Peyer's patch (tissue), 4 donors: ENCODE measurements at places on chromosomes 7 and 10.

GRCh38 chr10:89314676-89315075, 12.8 kb downstream of the IFIT2 start:
- no peak for DNase-seq

GRCh38 chr10:102501201-102502028, 1.1 kb downstream of the ACTR1A start:
- DNase-seq, result no peak

- no peak for DNase-seq
Measured at GRCh38 chr7:150585199-150585598, 18.0 kb downstream of the GIMAP4 start.

DNA sequence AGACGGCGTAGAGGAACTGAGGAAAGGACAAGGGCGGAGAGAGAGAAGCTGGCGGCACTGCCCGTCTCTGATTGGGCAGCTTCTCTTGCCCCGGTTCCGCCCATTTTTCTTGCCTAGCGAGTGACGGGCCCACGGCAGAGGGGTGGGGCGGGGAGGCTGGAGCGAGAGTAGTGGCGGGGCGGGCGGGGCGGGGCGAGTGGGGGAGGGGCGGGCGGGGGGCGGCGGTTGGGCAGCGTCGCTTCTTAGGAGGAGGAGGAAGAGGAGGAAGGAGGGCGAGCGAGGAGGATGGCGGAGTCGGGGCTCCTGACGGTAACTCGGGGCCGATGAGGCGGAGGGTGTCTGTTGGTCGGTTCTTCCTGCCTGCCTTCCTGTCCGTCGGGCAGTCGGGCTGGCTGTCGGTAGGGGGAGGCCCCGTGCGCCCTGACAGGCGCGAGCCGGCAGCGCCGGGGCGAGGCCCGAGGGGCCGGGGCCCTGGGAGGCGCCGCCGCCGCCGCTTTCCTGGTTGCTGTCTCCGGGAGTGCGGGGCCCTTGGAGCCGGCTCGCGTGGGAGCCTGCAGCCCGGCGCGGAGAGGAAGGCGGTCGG, at the start of gene SHOC2:
TSS of gene SHOC2 (plus strand) at position 256 of the 583 bp plus-strand sequence. CDS start 44,755 bp downstream, outside the sequence.
- DNase-seq, result peak; percentile 98

- no peak for DNase-seq
Measured at GRCh38 chr7:91295576-91295975, 31.3 kb downstream of the FZD1 start.

DNA sequence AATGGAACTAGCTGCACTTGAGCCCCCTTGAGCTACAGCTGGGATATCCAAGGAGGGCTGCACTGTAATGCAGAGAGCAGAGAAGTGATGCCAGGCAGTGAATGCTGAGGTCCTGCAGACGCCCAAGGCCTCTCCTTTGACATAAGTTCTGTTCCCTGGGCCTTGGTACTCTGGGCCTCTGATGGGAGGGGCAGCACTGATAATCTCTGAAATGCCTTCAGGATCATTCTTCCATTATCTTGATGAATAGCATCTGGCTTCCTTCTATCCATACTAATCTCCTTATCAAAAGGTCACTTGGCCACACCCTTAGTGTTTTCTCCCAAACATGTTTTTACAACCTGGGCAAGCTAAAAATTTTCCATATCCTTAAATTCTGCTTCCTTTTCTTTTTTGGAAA, 6.9 kb downstream of the GRB10 start:
- no peak for DNase-seq

DNA sequence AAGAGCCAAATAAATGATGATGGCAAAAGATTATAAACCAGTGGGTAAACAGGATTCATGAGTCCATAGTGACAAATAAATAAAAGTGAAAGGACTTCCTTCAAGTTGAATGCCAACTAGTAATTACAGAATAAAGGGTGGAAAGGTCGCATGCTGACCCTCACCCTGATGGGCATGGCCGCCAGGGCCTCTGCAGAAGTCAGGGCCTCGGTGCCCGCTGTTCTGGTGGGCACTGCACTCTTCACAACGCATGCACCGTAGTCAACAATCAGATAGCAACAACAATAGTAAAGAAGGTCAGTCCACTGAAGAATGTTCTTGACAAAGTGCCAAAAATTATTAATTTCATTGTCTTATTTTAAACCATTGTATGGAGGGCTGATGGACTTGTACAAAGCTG, 123.2 kb upstream of the LANCL2 start:
- DNase-seq, result no peak

DNA sequence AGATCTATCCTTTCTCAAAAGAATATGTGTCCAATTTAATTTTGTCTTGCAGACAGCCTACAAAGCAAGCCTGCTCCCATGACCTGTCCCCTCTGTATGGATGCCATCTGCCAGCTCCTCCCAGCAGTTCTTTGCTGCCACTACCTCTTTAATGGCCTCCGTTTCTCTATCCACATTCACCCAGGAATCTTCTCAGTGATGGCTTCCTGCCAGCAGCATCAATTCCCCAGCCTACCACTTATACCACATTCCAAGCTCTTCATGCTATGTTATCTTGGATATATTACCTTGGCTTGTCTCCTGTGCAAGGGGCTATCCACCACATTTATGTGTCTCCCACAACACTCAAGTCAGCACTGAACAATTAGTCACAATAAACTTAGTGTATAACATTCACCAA, 133.2 kb downstream of the VPS50 start:
- DNase-seq, result no peak

DNA sequence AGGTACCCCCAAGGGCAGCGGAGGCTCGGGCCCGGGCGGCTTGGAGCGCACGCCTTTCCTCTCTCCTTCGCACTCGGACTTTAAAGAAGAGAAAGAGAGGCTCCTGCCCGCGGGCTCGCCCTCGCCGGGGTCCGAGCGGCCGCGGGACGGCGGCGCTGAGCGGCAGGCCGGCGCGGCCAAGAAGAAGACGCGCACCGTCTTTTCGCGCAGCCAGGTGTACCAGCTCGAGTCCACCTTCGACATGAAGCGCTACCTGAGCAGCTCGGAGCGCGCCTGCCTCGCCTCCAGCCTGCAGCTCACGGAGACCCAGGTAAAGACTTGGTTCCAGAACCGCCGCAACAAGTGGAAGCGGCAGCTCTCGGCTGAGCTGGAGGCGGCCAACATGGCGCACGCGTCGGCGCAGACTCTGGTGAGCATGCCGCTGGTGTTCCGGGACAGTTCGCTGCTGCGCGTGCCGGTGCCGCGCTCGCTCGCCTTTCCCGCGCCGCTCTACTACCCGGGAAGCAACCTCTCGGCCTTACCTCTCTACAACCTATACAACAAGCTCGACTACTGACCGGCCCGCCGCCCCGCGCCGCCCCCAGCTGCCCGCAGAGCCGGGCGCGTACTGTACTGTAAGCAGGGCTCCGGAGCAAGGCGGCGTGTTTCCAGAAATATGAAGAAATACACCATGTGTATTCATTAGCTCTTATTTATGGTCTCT, 1.8 kb downstream of the HMX2 start:
- no peak for DNase-seq

- no peak for DNase-seq
Measured at GRCh38 chr10:99522470-99523250, 10.1 kb upstream of the NKX2-3 start.

GRCh38 chr7:151648429-151648828, 128.7 kb upstream of the RHEB start:
- no peak for DNase-seq

GRCh38 chr7:64854969-64855368, 48.1 kb upstream of the ZNF273 start:
- no peak for DNase-seq

- no peak for DNase-seq
Measured at GRCh38 chr10:10803278-10803677, 214.4 kb upstream of the CELF2 start.

DNA sequence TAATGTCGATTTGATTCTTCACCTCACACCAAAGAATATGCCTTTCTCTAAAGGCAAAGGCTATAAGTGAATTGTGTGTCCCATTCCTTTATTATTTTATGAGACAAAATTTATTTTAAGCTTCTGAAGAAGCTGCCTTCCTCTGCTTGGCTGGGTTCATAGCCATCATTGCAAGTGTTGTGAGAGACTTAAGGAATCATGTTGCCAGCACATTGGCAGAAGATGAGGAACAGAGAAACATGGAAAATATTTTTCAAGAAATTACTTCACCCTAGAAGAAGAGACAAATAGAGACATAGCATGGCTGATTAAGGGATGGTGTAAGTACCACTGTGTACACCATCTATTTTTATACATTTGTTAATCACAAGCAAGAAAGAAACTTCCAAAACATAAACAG, 230.1 kb upstream of the SEMA3E start:
- no peak for DNase-seq

DNA sequence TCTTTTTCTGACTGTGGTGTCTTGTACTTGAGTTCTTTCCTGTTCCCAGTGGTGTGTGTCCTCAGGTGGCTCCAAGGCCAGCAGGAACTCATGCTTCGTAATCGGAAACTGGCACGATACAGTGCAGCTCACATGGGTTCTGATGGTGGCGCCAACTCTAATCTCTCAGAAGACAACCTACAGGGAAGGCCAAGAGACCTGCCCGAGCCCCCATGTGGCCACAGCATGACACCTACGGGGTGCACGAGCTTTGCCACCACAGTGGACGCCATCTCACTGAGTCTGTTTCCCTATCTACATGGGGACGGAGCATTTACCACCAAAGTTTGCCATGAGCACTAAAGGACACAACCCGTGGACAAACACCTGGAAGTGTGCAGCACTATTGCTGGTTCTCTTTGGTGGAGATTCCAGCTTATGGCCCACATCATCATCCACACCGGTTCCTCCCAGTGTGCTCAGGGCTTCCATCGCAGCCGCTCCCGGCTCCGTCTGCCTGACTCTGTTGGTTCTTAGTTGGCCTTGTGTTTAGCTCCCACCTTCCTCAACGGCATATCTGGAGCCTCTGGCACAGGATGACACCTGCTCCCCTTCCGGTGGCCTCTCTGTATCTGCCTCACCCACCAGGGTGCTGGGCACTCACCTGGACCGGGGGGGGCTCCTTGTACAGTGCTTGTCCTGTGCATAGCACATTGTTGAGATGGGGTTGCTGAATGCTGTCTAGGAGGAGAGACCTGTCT, 586.6 kb upstream of the MKI67 start:
- no peak for DNase-seq

- no peak for DNase-seq
Measured at GRCh38 chr7:1889556-1890181, 219.6 kb downstream of the ELFN1 start.

DNA sequence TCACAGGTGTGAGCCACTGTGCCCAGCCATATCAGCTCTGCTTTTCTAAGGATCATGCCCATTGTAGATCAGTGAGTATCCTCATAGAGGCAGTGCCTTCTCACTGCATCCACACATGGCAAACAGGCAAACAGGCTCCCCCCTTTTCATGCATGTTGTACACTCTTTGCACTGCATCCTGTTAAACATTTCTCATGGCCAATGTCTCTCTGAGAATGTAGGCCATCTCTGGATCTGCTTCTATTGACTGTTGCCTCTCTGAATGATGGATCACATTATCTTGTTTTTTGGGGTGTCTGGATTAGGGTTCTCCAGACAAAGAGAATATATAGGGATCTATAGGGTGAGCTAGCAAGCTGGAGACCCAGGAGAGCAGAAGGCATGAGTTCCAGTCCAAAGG, 13.1 kb upstream of the PPIA start:
- no peak for DNase-seq

GRCh38 chr10:87626422-87626892, 33.2 kb upstream of the PAPSS2 start:
- no peak for DNase-seq

DNA sequence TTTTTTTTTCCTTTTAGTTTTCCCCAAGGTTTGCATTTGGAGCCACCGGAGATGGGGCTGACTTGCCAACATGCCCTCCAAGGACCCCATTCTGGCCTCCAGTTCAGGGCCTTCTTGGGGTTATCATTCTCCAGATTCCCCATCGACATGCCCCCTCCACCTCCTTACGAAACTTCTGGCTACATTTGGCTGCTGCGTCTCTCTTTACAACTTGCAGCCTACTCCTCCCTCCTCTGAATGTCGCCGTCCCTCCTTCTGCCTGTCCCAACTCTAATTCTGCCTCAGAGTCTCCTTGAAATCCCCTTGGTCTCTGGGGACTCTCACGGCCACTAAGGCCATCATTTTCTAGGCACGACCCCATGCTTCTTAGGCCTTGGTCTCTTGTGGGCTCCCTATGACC, 72.2 kb upstream of the PODXL start:
- no peak for DNase-seq

- no peak for DNase-seq
Measured at GRCh38 chr7:96033009-96033598, 260.8 kb downstream of the DYNC1I1 start.

- DNase-seq, result peak; percentile 79
Measured at GRCh38 chr7:150973571-150974451, 4.3 kb downstream of the KCNH2 start.

- DNase-seq, result no peak
Measured at GRCh38 chr10:122243550-122243949, 27.5 kb upstream of the BTBD16 start.

DNA sequence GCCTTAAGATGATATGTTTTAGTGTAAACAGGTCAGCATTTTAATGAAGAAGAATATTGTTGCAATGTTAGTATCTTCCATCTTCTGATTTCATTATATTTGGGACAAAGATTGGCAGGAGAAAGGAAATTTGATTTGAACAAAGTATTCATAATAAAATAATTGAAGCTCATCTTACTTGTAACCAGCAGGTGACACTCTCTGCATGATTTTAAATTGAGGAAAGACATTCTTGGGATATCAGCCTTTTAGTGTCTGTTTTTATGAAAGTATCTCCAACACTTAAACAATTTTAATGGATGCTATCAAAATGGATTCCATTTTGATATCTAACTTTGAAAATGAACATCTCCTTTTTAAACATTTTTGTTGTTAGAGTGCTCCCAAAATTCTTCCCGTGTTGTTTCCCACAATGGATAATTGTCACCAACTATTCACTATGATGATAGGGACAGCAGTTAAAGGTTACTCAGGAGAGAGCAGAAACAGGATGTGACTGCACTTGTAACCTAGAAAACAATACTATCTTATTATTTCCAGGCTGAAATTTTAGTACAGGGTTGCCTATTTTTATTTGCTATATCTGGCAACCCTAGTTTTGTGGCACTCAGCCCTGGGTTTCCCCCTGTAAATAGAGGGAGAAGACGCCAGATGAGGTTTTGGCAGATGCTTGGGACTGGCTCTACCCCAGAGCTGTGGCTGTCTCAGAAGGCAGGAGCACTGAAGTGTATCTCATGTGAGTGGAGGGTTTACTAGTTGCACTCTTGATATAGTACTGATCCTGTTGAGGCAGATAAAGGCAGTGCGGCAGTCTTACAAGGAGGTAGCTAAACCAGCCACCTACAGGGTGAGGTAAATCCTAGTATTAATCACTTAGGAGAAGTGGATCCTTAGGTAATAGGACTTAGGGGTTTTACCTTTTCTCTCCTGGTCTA, 31.0 kb upstream of the ABCB4 start:
- no peak for DNase-seq

DNA sequence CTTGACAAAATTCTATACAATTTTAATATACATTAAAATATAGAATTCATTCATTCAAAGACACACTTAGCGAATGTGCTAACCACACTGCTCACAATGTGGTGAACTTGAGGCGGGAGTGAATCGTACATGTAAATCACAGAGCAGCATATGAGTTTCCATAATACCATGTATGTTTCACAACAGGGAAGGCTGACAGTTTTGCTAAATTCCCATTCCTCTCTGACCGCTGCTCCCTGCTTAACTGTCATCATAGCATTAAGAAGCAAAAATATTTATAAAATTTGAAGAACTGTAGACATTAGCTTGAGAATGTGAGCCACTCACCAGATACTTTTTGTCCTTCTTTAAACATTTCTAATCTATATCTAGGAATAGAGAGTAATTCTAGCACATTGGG, 763.3 kb downstream of the MAGI2 start:
- no peak for DNase-seq
